Effector memory CD4-positive, alpha-beta T cell (primary cell): ENCODE measurements at places on chromosomes 3 and 15.

DNA sequence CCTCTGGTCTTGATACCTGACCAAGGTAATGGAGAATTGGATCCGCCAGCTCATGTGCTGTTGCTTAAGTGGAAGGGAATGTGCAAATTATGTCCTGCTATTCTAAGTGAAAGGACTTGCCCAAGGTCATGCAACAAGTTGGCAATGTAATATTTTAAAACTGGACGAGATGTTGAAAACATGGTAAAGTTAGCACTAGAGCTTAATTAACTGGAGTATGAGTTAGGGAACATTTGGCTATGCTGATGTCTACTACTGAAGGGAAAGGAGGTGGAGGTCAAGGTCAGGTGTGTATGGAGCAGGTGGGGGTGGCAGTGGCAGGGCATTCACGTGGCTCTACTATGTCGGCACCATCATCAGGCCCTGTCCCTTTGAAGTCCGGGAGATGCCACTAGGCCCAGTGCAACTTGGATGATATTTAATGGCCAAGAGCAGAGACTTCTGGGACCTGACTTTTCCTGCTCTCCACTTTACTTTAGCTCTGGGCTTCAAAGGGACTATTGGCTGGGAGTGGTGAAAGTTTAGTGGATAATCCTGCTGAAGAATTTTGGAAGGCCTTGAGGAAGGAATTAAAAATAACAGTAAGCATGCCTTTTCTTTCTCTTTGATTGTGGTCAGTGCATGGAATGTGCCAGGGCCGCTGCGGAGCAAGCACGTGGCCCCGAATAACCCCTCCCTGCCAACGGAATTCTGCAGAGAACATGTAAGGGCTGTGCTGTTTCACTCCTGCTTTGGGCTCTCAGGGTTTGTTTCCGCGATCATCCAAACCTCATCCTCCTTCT, 14.9 kb downstream of the SMAD3 start:
- DNase-seq, result no peak
- H3K36me3 ChIP-seq, result no peaks in the 10 kb centered on the region
- no peaks in the 10 kb centered on the region for H3K27me3 ChIP-seq
- no peak overlapping the region for H3K4me3 ChIP-seq
- peaks cover 73% of the 10 kb centered on the region for H3K4me1 ChIP-seq
- peak overlapping the region; percentile 72 for H3K27ac ChIP-seq

- no peaks in the 10 kb centered on the region for H3K36me3 ChIP-seq
- no peaks in the 10 kb centered on the region for H3K4me1 ChIP-seq
- no peak for DNase-seq
- no peak overlapping the region for H3K4me3 ChIP-seq
- H3K27me3 ChIP-seq, result no peaks in the 10 kb centered on the region
- no peak overlapping the region for H3K27ac ChIP-seq
Observed at GRCh38 chr3:86942206-86942605, 48.7 kb downstream of the VGLL3 start.

- H3K27me3 ChIP-seq, result no peaks in the 10 kb centered on the region
- DNase-seq, result no peak
- no peak overlapping the region for H3K4me3 ChIP-seq
- peaks cover 7% of the 10 kb centered on the region for H3K4me1 ChIP-seq
- no peaks in the 10 kb centered on the region for H3K36me3 ChIP-seq
- no peak overlapping the region for H3K27ac ChIP-seq
Observed at GRCh38 chr15:69107025-69107620, 53.3 kb upstream of the GLCE start.

- H3K27ac ChIP-seq, result no peak overlapping the region
- DNase-seq, result no peak
- no peaks in the 10 kb centered on the region for H3K36me3 ChIP-seq
Observed at GRCh38 chr3:7285505-7285904, 424.6 kb downstream of the GRM7 start.

DNA sequence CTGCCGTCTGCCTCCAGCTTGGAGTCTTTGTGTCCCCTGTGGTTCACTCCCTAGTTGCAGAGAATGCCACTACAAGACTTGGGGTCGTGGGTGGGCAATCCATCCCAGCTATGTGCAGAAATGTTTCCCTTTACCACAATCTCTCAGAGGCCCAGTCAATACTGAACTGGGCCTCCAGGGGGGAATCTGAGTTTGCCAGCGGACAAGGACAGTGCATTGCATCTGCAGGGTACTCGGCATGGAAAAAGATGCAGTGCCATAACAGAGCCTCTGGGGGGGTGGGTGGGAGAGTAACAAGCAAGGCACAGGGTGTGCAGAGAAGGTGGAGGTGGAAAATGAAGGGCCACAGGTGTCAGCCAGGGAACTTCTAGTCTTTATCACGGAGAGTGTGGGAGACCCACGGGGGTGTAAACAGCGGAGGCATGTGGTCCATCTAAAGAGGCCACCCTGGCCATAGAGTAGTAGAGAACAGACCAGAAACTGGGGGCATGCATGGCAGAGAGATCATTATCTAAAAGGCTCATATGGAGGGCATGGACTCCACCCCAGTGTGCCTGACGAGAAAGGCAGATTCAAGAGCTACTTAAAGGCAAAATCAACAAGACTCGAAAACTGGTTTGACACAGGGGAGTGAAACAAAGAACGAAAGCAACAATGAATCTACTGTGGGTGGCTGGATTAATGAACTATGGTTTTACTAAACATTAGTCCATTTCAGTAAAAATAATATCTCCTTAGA, 182.4 kb downstream of the ANXA2 start:
- no peaks in the 10 kb centered on the region for H3K4me1 ChIP-seq
- no peaks in the 10 kb centered on the region for H3K27me3 ChIP-seq

DNA sequence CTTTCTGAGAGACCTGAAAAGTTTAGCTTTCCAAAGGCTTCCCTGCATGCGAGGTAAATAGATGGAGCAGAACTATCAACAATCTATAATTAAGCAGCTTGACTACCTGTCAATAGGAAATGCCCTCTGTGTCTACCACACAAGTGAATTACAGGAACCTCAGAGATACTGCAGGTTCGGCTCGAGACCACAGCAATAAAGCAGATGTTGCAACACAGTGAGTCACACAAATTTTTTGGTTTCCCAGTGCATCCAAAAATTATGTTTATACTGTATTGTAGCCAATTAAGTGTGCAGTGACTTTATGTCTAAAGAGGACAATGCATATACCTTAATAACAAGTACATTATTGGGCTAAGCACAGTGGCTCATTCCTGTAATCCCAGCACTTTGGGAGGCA, 252.0 kb downstream of the UBE2E2 start:
- H3K4me1 ChIP-seq, result no peaks in the 10 kb centered on the region
- no peak for DNase-seq
- H3K27ac ChIP-seq, result no peak overlapping the region
- H3K27me3 ChIP-seq, result no peaks in the 10 kb centered on the region
- no peaks in the 10 kb centered on the region for H3K36me3 ChIP-seq

- no peak overlapping the region for H3K27ac ChIP-seq
- H3K36me3 ChIP-seq, result no peaks in the 10 kb centered on the region
- DNase-seq, result no peak
- H3K4me1 ChIP-seq, result no peaks in the 10 kb centered on the region
- H3K27me3 ChIP-seq, result no peaks in the 10 kb centered on the region
Observed at GRCh38 chr3:126125341-126125740, 41.4 kb upstream of the SLC41A3 start.

DNA sequence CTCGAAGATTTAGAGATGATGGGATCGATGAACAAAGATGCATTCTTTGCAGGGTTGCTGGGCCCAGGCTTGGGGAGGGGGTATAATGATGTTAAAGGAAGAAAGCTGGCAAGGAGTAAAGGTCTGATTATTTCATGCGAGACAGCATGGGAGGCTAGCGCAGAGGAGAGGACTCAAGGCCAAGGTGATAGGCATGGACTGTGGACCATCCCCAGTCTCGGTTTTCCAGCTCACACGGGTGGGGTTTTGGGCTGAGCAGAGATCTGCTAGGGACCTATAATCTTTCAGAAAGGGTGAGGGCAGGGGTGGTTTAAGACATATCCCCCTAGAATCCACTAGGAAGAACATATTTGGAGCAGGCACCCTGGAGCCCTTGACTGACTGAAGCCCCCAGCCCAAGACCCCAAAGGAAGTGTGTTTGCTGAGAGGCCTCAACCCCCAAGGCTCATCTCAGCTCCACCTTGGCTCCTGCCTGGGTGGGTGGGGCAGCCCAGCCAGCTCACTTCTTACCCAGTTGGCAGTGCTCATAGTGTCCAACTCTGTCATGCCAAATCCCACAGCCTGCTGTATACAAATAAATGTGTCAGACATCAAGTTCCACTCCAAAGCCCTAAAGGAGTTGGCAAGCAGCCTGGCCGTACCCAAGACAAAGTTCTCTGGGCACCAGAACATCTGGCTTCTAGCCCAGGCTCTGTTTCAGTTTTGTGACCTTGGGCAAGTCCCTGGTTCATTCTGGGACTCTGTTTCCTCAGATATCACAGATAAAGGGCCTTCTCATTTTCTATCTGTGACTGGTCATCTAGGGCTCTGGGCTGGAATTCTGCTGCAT, 17.9 kb downstream of the ACSBG1 start:
- H3K27ac ChIP-seq, result no peak overlapping the region
- H3K4me1 ChIP-seq, result no peaks in the 10 kb centered on the region
- H3K36me3 ChIP-seq, result no peaks in the 10 kb centered on the region
- peaks cover 3% of the 10 kb centered on the region for H3K27me3 ChIP-seq
- no peak overlapping the region for H3K4me3 ChIP-seq

DNA sequence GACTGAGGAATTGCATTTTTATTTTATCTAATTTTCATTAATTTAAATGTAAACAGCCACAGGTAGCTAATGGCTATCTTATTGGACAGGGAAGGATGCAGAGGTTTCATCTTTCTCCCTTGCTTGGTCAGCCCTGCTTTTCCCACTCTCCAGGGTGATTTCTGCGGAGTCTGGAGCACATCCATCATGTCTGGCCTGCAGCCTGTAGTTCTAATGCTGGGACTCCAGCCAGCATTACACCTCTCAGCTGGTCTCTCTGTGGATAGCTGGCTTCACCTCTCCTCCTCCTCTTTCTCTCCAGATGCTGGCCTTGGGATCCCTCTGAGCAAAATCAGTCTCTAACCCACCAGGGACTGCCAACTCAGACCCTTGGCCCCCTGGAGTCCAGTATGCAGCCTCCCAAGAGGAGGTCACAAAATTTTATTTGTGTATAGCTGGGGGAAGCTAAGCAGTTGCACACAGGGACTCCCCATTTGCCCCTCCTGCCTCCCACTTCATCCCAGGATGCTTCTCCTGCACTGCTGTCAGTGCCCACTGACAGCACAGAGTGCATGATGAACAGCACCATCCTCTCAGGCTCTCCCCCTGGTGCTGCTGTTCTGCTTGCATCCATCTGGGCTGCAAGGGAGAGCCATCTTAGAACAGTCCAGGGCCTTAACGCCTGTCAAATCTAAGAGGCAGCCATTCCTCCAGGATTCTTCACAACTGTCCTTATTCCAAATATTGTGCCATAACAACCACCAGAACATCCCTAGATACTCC, 1.7 kb downstream of the BFSP2 start:
- H3K27me3 ChIP-seq, result no peaks in the 10 kb centered on the region
- no peaks in the 10 kb centered on the region for H3K36me3 ChIP-seq
- no peak for DNase-seq
- no peaks in the 10 kb centered on the region for H3K4me1 ChIP-seq
- no peak overlapping the region for H3K27ac ChIP-seq
- H3K4me3 ChIP-seq, result no peak overlapping the region

- DNase-seq, result no peak
- H3K27me3 ChIP-seq, result no peaks in the 10 kb centered on the region
- H3K4me3 ChIP-seq, result no peak overlapping the region
- H3K27ac ChIP-seq, result no peak overlapping the region
- H3K36me3 ChIP-seq, result no peaks in the 10 kb centered on the region
Observed at GRCh38 chr3:129793942-129794310, 99.6 kb downstream of the TMCC1 start.

DNA sequence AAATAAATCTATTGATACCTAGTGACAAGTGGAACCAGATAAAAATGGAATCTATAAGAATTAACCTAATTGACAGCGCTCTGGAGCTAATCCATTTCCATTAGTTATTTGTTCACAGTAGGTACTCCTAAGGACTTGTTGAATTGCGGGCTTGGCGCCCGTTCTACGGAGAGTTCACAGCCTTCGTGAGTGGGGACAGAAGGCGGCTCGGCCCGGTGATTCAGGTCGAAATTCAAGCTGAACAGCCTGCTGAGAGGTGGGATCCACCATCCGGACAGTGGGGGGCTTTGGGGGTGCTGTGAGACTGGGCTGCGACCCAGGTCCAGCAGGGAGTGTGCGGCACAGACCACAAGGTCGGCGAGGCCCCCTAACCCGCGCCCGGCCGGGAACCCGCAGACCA, 779 bp upstream of the CTNNB1 start:
- H3K27me3 ChIP-seq, result no peaks in the 10 kb centered on the region
- H3K27ac ChIP-seq, result peak overlapping the region; percentile 92
- peak overlapping the region; percentile 87 for H3K4me3 ChIP-seq
- no peak for DNase-seq
- peaks cover 26% of the 10 kb centered on the region for H3K4me1 ChIP-seq

DNA sequence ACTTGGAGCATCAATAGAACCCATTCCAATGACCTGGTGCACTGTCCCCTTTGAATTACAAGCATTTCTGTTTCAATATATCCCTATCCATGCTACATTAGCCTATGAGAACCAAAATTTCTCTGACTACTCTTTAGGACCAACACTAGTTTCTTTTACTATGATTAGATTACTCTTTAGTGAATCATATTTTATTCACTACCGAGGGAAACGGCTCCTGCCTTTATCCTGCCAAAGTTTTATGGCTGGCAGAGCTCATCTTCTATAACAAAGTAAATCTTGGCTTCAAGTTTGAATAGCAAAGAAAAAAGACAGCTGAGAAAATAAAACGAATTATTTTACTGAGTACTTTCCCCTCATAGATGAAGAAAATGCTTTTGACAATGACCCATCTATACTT, 120.9 kb downstream of the SLC9A9 start:
- no peak for DNase-seq
- H3K36me3 ChIP-seq, result no peaks in the 10 kb centered on the region
- no peaks in the 10 kb centered on the region for H3K4me1 ChIP-seq
- no peaks in the 10 kb centered on the region for H3K27me3 ChIP-seq

DNA sequence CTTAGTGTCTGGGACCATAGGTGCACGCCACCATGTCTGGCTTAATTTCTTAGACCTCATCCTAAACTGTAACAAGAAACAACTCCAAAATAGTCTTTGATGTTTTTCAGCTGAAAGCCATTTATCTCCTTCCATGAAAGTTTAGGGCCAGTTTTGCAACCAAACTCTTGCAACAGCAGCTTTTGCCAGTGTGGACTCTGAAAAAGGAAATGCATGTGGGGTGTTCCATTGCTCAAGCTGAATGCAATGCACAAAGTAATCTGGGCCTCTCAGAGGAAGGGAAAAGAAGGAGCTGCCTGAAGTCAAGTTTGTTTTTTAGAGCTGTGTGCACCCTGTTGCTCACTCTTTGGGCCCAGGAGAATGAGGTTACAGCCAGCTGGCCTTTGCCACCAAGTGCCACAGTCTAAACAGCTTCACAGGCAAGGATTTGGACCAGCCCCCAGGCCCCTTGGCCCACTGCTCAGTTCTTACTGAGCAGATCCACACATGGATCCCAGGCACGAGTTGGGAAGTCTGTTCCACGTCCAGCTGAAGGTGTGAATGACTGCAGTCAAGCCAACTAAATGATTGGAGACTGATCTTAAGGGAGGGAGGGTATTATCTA, 212.3 kb upstream of the LRRFIP2 start:
- no peak for DNase-seq
- H3K27ac ChIP-seq, result no peak overlapping the region

GRCh38 chr3:34012102-34012461, 213.7 kb downstream of the PDCD6IP start:
- H3K27ac ChIP-seq, result no peak overlapping the region
- H3K4me1 ChIP-seq, result peaks cover 7% of the 10 kb centered on the region
- H3K4me3 ChIP-seq, result no peak overlapping the region
- DNase-seq, result no peak
- no peaks in the 10 kb centered on the region for H3K36me3 ChIP-seq

- no peaks in the 10 kb centered on the region for H3K27me3 ChIP-seq
- no peak overlapping the region for H3K27ac ChIP-seq
- DNase-seq, result no peak
- H3K36me3 ChIP-seq, result no peaks in the 10 kb centered on the region
- H3K4me1 ChIP-seq, result no peaks in the 10 kb centered on the region
Observed at GRCh38 chr3:66149269-66149668, 71.5 kb upstream of the SLC25A26 start.
